ENCODE measurements at places on chromosomes 16 and 17.

DNA sequence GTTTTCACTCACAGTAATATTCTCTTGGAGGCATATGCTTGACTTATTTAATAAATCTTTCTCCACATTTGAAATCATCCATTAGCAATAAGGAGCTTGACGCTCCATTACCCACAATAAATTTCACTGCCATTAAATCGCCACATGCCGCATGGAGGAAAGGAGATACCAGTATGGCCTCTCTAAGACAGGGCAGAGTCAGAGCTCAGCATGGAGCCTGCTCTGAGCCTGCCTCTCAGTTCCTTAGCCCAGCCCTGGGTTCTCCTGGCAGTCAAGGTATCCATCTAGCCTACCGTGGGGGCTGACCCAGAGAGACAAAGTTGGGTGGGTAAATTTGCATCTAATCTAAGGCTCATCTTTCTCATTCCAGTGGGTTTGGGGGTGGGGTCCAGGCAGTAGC is 80.3 kb upstream of the CES5A start:
- DNase-seq = no peak

- no peak for DNase-seq
These were observed 11.9 kb downstream of the GFOD2 start for GRCh38 chr16:67707210-67707609.

GRCh38 chr16:12188061-12188934 is 211.8 kb downstream of the SNX29 start:
- no peak for DNase-seq

DNA sequence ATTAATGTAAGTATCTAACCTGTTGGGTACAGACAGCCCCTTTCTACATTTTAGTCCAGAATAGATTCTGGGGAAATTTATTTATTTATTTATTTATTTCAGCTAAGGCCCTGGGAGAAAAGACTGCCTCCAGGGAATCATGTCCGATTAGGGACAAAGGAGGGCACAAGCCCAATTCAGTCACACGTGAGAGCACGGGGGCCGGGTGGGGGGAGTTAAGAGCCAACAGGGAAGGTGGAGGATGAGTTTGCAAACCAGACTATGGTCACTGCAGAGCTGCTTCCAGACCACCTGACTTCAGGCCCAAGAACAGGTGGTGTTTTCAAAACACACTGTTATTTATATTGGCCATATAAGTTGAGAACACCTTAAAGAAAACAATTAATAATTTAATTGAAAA is 1.6 kb upstream of the ZFHX3 start:
- DNase-seq = no peak

DNA sequence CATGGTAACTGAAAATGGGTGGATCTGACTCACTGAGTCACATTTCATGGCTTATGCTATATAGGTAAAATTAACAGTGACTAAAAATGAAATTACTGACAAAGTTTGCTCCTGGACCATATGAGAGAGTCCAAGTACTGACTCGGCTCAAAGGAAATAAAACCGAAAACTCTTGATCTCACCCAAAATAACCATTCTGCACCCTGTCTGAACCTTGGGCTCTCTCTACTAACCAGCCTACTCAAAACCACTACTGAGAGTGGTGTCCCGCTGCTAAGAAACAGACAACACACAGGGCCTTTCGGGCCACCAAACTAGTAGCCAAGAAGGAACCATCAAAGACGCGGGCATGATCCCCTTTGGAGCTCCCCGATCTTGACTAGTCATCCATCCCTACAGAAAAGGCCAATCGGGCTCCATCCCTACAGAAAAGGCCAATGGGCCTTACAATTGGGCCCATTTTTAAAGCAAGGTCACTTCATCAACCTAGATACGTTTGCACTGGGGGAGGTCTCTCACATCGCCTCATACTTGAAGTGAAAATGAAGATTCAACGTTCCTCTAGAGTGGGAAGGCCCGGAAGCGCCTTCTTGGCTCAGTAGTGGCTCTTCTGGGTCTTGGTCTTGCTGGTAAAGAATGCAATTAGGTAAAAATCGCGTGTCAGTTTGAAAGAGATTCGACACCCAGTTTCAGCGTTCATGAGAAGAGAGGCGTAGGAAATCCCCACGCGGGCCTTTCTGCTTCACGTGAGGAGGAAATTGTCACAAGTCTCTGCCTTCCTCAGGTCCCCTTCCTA is 720 bp upstream of the ZPBP2 start:
- no peak for DNase-seq

Measured in NCI-H2029 (cell line).